ENCODE measurements at places on chromosomes 11 and 22.

DNA sequence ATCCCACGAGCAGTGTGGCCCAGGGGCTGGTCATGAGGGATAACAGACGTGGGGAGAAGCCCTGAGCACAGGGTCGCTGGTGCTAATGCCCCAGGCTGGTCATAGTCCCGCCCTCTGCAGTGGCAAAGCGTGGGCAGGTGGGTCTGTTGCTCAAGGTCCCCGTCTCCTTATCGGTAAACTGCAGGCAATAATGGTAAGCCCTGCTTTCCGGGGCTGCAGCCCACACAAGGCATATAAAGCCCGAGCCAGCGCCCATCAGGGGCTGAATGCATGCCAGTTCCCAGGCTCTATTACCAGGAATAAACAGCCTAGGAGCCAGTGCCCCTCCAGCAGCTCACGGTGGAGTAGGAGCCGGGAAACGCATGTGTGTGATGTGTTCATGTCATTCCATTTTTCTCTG lies 261.0 kb downstream of the BRD1 start:
- no peak for DNase-seq

- no peak for DNase-seq
Measured at GRCh38 chr11:30489511-30489910, 96.6 kb downstream of the MPPED2 start.

GRCh38 chr11:17384002-17384511 lies 4.4 kb downstream of the KCNJ11 start:
- peak; percentile 64 for DNase-seq

DNA sequence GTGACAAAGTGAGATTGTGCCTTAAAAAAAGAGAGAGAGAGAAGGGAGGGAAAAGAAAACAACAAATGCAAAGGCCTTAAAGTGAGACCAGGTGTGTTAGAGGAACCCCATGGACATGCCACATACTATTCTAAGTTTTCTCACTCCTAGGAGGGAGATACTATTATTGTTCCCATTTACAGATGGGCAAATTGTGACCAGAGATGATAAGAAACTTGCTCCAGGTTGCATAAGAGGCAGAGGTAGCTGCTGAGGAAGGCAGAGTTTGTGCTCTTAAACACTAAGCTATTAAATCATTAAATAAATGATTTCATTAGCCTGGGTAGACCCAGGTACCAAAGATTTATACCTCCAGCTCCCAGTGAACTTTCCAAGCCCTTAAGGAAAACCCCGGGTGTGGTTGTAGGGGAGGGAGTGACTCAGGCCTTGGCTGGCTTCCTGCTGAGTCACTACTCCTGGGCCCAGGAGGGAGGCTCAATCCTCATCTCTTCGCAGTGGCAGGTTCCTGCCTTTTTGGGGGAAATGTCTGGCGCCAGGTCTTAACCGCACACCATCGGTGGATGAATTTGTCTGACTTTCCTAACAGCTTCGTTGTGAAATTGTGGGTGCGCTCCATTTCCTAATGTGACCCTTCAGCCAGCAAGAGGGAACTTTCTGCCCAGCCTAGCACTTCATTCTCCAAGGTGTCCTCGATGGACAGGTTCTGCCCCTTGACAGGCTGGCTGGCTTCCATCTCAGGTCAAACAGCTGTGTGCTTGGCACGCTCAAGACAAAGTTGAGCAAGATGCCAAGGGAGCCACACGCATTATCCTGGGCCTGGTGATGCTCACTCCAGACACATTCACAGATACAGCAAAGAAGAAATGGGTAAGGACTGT lies 33.4 kb upstream of the PTPRJ start:
- DNase-seq: no peak

DNA sequence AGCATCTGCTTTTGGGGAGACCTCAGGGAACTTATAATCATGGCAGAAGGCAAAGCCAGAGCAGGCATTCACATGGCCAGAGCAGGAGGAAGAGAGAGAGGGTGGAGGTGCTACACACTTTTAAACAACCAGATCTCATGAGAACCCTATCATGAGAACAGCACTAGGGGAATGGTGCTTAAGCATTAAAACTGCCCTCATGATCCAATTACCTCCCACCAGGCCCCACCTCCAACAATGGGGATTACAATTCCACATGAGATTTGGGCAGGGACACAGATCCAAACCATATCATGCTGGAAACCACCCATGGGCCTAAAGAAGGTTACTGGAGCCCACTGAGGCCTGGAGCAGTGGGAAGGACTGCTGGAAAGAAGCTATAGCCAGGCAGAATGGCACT lies 66.9 kb upstream of the CHST1 start:
- no peak for DNase-seq

DNA sequence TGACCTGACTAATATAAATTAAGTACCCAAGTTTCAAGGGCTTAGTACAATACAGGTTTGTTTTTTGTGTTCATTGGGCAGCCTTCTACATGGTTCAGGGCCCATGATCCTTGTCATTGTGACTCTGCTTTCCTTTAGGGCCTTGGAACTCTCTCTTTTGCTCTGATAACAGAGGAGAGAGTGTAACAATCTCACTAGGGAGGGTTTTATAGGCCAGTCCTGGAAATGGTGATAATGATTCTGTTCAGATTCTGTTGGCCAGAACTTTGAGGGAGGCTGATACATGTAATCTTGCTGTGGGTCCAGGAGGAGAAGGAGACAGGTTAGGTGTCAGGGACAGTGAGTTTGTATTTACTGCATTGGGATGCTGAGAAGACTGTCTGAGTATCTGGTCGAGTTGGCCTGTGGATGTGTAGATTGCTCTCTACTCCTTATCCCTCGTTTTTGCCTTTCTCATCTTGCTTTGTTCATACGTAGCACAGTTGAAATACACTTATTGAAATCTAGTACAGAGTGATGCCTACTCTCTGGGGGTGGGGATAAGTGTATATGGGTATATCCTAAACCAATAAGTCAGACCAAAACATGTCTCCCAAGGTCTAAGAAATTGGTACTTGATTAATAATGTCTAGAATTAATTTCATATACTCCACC lies 37.5 kb upstream of the HEPHL1 start:
- no peak for DNase-seq

GRCh38 chr22:31757265-31757664 lies 3.4 kb downstream of the DEPDC5 start:
- DNase-seq: no peak

DNA sequence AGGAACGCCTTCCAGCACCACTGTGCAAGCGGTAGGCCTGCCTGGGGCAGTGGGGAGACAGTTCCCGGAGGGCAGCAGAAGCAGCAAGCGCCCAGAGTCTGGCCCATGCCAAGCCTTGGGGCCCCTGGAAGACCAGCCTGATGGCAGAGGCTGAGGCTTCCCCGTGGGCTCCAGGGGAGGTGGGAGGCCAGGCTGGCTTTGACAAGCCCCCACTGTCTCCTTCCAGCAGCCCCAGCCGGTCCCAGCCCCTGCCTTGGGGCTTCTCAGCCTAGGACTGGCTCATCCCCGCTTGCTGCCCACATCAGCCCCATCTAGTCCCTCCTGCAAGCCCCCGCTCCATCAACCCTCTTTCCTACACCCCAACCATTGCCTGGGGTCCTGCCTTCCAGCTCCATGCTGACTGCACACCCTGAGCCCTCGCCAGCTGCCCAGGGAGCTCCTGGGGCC lies 46.7 kb downstream of the IGF2 start:
- DNase-seq: no peak

GRCh38 chr11:92759571-92760214 lies 209.8 kb upstream of the MTNR1B start:
- no peak for DNase-seq

DNA sequence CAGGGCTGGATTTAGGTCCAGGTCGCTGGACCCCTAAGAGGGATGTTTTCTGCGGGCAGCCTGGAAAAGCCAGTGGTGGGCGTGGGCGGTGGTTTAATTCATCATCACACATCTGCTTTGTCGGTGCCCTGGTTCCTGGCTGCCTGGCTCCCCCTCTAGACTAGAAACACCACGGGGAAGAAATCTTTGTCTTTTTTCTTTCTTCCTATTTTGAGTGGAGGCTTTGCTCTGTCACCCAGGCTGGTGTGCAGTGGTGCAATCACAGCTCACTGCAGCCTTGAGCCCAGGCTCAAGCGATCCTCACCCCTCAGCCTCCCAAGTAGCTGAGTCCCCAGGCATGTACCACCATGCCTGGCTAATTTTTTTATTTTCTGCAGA lies 86.6 kb upstream of the LINC01488 start:
- DNase-seq: no peak

- no peak for DNase-seq
Measured at GRCh38 chr11:71988050-71988449, 10.7 kb upstream of the IL18BP start.

- DNase-seq: no peak
Measured at GRCh38 chr22:47789171-47789570, 1026.7 kb downstream of the TBC1D22A start.

GRCh38 chr22:20523086-20523983 lies 15.9 kb downstream of the MED15 start:
- DNase-seq: no peak
